Psoas muscle (tissue), 8 donors: ENCODE measurements at places on chromosomes 2 and 18.

- H3K4me3 ChIP-seq: no peak overlapping the region
- no peak for DNase-seq
- no peaks in the 10 kb centered on the region for H3K27me3 ChIP-seq
- no peaks in the 10 kb centered on the region for H3K4me1 ChIP-seq
- H3K36me3 ChIP-seq: no peaks in the 10 kb centered on the region
Observed at GRCh38 chr2:7904319-7904718, 777.5 kb upstream of the ID2 start.

GRCh38 chr2:70086278-70086837, 919 bp upstream of the PCBP1 start:
- H3K36me3 ChIP-seq: peaks cover 35% of the 10 kb centered on the region
- peak overlapping the region; percentile 100 for H3K27ac ChIP-seq
- DNase-seq: peak; percentile 90
- H3K4me3 ChIP-seq: peak overlapping the region; percentile 96
- H3K27me3 ChIP-seq: no peaks in the 10 kb centered on the region

GRCh38 chr2:164032995-164033394, 297.2 kb upstream of the FIGN start:
- H3K36me3 ChIP-seq: no peaks in the 10 kb centered on the region
- no peak overlapping the region for H3K4me3 ChIP-seq
- no peak for DNase-seq

DNA sequence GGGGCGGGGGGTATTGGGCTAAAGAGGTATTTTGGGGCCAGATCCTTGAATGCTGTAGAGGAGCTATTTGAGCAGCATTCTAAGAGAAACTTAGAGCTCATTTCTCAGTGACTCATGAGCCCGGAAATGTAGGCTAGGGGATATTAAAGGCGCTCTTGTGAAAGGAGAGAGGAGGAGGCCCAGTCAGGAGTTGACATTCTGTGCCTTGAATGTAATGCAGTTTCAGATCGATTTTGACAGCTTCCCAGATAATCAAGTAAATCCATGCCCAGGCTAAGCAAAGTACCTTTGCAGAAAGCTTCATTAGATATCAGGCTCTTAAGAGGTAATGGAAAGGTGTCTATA, 1.5 kb downstream of the CAB39 start:
- no peak for DNase-seq
- H3K4me3 ChIP-seq: peak overlapping the region; percentile 88
- peak overlapping the region; percentile 97 for H3K27ac ChIP-seq
- peaks cover 52% of the 10 kb centered on the region for H3K4me1 ChIP-seq
